Fibroblast of upper back skin (primary cell): ENCODE measurements at places on chromosomes 16 and 17.

- no peak for DNase-seq
Measured at GRCh38 chr17:11212792-11213191, 28.2 kb upstream of the SHISA6 start.

GRCh38 chr17:73731733-73732132 lies 87.5 kb upstream of the SDK2 start:
- no peak for DNase-seq

GRCh38 chr17:2694381-2695242 lies 17.0 kb downstream of the CLUH start:
- no peak for DNase-seq

GRCh38 chr16:86982347-86982596 lies 334.9 kb downstream of the C16orf95 start:
- no peak for DNase-seq

GRCh38 chr16:30068750-30069610 lies 3.4 kb downstream of the ALDOA start:
- DNase-seq, result peak; percentile 29

DNA sequence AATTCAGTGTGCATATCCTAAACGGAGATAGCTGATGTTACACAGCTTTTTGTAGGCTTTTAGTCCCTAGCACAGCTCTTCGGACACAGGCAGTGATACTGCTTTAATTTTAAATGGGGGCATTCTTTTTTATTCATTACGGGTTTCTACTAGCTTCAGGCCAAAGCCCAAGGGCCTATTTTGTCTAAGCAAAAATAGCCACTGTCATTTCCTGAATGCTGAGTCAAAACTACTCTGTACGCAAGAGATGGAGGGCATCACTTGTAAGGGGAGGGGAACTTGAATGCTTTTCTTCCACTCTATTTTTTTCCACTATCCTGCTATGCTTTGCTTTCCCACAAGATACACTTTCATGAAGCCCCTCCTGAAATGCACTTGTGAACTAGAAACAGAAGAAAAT lies 360.7 kb downstream of the PMP22 start:
- DNase-seq, result peak; percentile 47

GRCh38 chr16:89586853-89587252 lies 11.3 kb downstream of the CPNE7 start:
- DNase-seq, result no peak

DNA sequence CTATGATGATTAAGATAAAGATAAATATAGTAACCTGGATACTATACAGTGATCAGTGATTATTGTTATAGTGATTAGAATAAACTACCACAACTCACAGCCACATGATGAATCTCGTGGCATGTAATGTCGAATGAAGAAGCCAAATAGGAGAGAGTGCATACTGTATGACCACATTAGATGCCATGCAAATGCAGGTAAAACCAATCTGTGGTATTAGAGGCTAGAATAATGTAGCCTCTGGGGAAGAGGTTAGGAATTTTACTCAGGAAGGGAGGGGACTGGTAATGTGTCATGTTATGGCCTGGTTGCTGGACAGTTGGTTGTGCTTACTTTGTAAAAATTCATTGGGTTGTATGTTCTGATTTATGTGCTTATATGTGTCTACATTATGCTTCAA lies 402.7 kb downstream of the CDH13 start:
- no peak for DNase-seq

- no peak for DNase-seq
Measured at GRCh38 chr17:10776381-10776780, 27.5 kb downstream of the TMEM238L start.

DNA sequence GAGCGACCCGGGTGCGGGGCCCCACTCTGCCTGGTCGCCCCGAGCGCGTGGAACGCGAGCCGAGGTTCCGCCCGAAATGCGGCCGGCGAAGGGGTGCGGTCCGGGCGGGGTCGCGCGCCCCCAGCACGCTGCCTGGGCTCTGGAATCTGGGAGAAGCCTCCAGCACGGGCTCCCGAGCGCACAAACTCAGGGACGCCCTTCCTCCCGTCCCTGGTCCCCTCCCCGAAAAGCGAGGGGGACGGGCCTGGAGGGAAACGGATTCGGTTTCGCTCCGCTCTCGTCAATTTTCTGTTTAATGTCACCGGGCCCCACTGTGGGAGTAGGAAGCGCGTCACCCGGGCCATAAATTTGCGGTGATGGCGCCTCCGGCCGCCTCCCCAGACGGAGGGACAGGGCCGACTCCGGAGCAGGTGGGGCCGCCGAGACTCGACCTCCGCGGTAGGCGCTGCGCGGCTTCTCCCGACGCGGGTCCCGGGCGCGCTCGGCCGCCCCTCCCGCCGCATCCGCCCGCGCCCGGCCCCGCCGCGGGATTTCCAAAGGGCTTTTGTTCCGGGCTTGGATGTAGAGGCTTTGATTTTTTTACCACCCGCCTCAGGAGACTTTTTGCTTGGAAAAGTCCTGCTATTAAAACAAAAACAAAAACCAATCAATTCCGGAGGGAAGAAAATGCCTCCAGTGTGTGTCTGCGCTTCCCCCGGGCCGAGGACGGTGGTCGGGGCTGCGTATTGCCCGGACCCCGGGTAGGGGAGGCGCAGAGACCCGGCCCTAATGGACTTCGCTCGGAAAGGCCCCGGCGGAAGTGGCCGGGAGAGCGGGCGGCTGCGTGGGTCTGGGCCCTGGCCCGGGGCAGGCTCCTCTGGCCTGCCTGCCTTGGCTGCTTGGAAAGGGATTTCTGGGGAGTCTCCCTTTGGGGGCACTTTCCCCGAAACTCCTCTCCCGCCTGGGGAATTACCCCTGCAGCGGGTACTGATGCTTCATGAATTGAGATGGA lies 7.9 kb upstream of the BAHCC1 start:
- peak; percentile 53 for DNase-seq

DNA sequence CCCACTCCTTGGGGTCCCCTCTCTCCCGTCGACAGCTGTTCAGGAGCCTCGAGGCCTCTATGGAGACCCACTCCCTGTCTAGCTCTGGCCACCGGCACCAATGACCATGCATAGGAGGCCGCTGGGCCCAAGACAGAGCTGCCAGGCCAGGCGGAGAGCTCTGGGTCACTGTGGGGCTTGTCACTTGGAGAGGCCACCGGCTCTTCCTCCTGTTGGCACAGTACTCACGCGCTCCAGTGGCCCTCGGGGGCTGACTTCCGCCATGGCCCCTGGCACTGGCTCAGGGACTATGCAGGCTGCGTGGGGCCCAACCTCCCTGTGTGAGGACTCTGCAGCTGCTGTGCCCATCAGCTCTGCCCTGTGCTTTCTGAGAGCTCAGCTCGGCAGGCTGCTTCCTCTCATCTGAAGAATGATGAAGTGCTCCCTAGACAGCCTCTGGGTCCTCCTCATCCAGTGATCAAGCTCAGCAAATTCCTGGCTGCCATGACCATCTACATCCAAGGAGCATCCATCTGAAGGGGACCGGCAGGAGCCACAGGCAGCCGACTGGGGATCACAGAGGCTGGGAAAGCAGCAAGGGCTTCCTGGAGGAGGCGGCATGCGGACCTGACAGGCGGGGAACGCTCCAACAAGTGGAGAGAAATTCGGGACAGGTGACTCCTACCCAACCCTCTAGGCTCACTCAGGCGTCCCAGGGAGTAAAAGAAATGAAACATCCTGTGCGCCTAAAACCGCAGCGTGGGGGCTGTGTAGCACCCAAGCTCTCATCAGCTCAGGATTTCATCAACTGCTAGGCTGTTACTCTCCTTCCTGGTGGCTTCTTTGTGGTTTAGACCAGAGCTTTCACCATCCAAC lies 16.8 kb downstream of the GALNS start:
- DNase-seq, result no peak

- peak; percentile 82 for DNase-seq
Measured at GRCh38 chr17:37373530-37374159, 2.1 kb upstream of the C17orf78 start.

GRCh38 chr17:47897561-47897960 lies 1.5 kb downstream of the SP2 start:
- no peak for DNase-seq

DNA sequence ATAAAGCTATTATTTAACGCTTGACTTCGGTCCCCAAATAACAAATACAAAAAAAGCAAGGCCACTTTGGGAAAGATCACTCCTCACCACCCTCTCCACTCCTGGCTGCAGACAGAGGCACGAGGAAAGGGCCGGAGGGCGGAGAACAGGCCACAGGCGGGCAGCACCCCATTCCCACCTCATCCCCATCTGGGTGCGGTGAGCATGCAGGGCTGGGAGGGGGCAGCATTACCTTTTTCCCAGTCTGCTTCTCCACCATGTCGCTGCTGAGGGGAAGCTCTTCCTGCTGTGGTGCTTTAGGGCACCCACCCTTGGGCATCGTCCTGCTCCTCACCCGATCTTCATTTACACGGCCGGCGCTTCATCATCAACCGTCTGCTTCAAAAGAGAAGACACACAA lies 99.2 kb downstream of the ZNF778 start:
- no peak for DNase-seq
